ENCODE measurements at places on chromosomes 13 and 19.

DNA sequence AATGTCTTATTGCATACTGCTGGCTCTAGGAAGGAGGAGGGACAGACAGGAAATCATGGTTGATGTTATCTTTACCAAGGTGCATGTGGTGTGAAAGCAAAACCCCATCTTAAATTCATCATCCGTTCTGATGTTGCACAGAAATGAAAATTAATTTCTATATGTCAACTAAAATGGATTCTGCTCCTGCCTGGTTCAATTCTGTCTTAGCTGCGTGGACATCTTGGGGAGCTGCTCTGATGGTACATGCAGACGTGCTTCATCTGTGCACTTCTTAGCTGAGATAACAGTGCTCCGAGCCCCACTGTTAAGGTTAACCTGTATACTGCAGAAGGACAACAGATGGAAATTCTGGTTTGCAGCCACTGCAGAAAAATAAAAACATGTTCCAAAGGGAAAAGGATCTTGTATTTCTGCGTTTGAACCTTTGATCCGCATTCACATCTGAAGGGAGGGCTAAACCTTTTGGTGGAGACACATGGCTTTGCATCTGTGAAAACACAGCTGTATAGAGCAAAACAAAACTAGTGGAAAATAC is 155.6 kb downstream of the TM9SF2 start:
- DNase-seq = no peak

DNA sequence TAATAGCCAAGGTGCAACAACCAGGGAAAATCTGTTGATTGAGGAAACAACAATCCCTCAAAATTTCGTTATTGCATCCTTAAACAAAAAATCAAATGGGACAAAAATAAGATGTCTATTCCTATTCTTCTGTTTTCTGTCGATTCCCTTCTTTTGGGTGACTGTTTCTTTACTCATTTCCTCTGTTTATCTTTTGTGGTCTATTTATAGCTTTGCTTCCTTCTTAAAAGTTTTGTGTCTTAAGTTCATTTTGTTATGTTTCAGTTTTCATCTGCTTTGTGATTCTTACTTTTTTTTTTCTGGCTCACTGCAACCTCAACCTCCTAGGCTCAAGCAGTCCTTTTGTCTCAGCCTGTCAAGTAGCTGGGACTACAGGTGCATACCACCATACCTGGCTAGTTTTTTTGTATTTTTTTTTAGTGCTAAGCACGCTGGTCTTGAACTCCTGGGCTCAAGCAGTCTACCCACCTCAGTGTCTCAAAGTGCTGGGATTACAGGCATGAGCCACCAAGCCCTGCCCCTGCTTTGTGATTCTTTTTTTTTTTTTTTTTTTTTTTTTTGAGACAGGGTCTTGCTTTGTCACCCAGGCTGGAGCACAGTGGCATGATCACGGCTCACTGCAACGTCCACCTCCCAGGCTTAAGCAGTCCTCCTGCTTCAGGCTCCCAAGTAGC is 10.4 kb downstream of the ZNF146 start:
- peak; percentile 26 for DNase-seq

- DNase-seq = peak; percentile 41
Measured at GRCh38 chr19:19053508-19054314, 10.1 kb upstream of the SLC25A42 start.

DNA sequence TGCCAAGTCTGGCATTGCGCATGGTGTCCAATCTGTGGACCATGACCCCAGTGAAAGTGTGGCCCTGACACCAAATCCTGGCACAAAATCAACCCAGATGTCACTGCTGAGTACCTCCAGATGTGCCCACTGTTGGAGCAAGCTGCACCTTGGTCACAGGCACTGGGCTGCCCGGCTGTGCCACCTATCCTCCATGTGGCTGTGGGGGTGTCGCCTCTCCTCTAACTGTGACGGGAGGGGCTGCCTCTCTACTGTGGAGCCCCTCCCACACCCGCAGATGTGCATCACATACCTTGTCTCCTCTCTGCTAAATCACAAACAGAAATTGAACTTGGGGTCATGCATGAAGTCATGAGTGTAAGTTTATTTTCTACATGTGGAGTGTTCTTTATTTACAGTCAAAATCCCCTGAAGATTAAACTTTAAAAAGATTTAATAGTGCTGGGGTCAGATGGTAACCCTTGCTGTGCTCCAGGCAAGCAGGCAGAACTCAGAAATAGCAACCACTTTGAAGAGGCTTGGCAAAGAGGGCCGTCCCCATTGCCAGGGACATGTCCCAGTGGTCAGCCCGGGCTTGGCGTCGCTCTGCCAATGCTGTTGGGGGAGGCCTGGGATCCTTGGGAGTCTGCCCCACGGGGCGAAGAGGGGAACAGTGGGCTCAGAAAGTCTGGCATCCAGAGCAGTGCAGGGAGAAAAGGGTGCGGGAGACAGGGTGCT is 46.4 kb upstream of the ZNF536 start:
- DNase-seq = no peak

DNA sequence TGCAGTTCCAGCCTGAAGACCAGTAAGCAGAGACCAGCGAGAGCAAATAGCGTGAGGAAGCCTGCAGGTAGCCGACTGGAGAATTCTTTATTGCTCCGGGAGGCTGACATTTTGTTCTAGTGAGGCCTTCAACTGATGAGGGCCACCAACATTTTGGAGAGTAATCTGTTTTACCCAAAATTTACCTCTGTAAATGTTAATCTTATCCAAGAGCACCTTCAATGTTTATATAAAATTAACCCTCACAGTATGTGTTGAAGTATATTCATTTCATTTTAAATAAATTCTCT is 546.4 kb upstream of the SLITRK5 start:
- DNase-seq = no peak

- no peak for DNase-seq
Measured at GRCh38 chr19:10149427-10149826, 29.7 kb upstream of the EIF3G start.

- no peak for DNase-seq
Measured at GRCh38 chr13:30294004-30294403, 13.3 kb downstream of the KATNAL1 start.

GRCh38 chr13:25541434-25542123 is 169.8 kb downstream of the ATP8A2 start:
- DNase-seq = no peak

DNA sequence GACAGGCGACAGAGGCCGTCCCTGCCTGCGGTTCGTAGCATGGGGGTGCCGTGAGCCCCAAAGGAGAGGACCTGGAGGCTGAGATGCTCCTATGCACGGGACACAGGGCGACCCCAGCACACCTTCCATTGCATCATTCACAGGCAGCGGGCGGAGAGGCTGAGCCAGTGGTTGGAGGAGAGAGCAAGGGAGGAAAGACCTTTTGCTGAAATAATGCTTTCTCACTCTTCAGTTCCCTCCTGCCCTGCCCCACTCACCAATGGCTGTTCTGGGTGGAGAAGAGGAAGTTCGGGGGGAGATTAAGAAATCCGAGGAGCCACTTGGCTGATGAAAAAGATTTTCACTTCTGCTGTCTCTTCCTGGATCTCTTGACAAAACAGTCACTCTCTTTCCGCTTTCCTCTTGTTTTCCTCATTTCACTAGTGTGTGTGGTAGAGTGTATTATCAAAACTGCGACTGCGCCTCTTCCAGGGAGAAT is at the start of gene NLRP12:
TSS of gene NLRP12 (minus strand) at position 181 of the 478 bp plus-strand sequence. CDS start at position 41, 140 bp downstream.
- DNase-seq = no peak

DNA sequence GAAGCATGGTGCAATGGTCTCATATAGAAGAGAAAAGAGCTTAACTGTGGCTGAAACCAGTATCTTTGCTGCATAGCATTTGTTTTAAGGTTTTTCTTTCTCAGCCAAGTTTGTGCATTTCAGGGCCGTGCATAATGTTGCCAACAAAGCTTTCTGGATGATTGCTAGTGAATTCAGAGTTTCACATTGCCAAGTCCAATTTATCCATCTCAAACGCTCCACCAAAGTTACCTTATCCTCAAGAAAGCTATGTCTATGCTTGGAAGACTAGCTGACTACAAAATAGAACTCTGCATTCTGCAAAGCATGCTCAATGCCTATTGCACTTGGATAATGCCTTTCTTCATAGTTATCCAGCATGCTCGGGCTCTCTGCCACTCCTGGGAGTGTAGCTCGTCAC is 535.8 kb upstream of the SGCG start:
- no peak for DNase-seq

DNA sequence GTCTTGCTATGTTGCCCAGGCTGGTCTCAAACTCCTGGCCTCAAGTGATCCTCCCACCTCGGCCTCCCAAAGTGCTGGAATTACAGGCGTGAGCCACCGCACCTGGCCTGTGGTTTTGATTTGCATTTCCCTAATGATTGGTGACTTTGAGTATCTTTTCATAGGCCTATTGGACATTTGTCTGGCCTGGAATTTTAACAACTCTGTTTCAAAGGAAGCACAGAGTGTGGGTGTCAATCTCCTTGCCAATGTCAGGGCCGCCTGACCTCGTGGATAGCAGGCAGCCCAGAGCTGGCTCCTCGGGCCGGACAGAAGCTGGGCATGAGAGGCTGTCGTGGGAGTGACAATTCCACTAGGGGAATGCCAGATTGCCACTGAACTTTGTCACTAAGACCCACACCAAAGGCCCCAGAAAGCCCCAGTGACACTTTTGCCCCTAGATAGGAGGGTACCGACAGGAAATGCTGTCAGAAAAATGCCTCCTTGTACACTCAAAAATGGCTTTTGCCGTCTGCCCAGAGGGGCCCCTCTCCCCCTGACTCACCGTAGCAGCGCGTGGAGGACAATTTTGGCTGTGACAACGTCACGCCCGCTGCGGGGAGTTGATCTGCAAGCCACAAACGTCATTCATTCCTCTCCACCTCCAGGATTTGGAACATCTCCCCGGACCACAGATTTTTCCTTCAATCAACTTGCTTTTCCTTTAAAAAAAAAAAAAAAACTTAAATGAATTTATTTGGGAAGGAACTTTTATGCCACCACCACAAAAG is 11.7 kb upstream of the ADGRE5 start:
- DNase-seq = peak; percentile 64

DNA sequence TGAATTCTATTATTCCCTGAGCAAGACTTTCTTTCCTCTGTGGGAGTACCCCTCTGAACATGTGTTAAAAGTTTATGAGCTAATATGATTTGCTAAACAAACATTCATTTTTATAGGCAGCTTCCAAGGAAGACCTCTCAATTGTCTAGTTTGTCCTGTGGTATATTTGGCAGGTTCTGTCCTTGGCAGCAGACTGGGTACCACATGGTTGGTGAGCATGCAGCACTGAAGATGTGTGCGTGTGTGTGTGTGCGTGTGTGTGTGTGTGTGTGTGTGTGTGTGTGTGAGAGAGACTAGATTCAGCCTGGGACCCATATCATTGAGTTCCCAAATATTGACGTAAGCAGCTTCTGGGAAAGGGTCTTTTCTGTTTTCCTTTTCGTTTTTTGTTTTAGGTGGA is 24.0 kb downstream of the FGF9 start:
- no peak for DNase-seq

GRCh38 chr13:98672947-98673613 is 79.4 kb downstream of the SLC15A1 start:
- DNase-seq = peak; percentile 67

DNA sequence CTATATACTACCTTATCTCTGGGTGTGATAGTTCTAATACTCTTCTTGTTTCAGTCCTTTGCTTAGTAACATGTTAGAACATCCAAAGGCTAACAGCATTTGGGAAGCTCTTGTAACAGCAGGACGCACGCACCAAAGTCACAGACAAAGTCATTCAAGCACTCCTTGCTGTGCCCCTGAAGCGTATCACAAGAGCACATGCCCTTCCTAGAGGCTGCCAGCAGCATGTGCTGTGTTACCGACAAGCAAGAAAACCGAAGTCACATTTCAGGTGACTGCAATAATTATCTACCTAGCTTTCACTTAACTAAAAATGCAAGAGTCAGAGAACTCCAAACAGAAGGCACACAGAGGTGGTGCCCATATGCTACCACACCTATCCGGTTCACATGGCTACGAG is 194.1 kb downstream of the KLF12 start:
- no peak for DNase-seq
